Mammary epithelial cell (primary cell): ENCODE measurements at places on chromosomes 5 and 9. TPM values are rescaled to one million over a fixed set of nuclear protein-coding genes. Genes with fewer than 3 reads are reported as not detected.

DNA sequence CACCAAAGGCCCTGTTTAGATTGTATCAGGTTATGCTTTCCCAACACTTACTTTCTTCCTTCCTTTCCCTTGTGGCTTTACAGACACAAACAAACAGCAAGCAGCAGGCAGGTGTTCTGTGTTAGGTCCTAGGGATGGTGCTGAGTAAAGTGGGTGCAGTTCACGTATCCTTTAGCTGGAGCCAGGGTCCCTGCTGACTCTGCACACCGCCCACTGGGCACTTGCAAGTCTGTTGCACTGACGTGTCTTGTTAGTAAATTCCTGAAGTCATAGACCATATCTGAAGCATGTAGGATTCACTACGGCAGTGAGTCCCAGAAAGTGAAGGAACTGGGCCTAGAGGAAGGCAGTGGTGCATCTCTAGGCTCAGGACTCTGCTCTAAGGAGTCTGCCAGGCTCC lies 96.5 kb downstream of the DAPK1 start:
- no peak for DNase-seq

DNA sequence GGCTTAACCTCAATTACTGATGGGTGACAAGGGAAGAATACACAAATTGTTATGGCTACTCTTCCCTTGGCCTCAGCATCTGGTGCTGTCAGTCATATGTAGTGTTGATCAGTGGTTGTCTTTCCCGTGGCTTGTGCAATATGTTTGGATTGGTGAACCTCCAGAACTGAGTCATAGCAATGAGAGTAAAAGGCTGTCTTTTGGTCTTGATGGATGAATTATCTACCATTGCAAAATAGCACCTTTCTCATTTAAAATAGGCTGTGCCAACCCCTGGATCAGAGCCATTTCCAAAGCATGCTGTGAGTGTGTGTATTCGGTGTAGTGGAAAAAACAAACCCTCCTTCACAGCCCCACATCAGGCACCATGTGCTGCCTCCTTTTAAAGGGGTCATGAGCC lies 14.6 kb upstream of the F2R start:
- peak; percentile 97 for DNase-seq

DNA sequence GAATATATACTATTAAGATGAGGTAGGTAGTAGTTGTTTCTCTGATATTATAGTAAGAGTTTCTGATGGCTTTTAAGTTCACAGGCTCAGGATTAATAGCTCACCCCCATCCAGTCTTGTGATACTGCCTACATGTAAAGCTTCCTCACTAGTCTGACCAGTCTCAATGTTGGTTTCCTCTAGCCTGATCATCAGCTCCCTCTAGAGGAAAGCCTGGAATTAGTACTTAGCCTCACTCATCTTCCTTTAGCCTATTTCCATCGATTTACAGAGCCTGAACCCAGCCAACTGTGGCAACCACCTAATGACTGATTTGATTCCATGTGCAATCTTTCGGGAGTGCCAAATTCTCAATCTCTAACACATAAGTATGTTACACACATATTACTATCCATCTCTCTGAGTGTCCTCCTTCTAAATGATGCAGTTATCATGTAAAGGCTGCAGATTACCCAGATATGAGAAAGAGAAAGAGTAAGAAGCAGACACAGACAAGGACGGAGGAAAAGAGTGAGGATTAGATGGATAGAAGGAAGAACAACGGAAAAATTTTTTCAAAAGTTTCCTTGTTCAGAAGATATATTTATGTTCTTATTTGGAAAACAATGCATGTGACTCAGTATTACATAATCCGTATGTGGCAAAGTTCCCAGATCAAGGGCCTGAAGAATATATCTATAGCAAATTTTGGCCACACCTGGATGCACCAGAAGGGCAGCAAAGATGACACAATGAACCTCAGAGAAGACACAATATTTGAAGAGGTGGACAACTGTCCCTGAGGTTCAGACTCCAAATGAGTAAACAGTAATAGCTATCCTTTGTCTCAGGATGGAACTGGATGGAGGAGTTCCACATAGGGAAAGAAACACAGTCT lies 333.7 kb downstream of the ELAVL2 start:
- peak; percentile 57 for DNase-seq

DNA sequence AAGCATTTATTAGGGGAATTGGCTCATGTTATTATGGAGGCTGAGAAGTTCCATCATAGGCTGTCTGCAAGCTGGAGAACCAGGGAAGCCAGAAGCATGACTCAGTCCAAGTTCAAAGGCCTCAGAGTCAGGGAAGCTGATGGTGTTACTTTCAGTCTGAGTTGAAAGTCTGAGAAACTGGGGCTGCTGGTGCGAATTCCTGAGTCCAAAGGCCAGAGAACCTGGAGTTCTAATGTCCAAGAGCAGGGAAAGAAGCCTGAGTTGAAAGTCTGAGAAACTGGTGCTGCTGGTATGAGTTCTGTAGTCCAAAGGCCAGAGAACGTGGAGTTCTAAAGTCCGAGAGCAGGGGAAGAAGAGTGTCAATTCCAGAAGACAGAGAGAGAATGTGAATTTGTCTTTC lies 641.1 kb downstream of the ISL1 start:
- DNase-seq: no peak

The FOXB2 gene
- not detected for total RNA-seq

The SGCD gene
- total RNA-seq: 0.17 TPM
